ENCODE measurements at places on chromosomes 6 and 20. TPM values are rescaled to one million over a fixed set of nuclear protein-coding genes. Genes with fewer than 3 reads are reported as not detected.

NHSL1 gene
- 44.3 TPM for total RNA-seq

TGM3 gene
- total RNA-seq: 1.4 TPM

ULBP3 gene
- 2.5 TPM for total RNA-seq

ZFP57 gene
- total RNA-seq: 0.12 TPM

TRIM15 gene
- 19.6 TPM for total RNA-seq

KIAA0408 gene
- total RNA-seq: 6.8 TPM

CCR6 gene
- total RNA-seq: 1.3 TPM

GLP1R gene
- total RNA-seq: 0.06 TPM

CNKSR3 gene
- 39.0 TPM for total RNA-seq

ATP6V1G2 gene
- total RNA-seq: 4.1 TPM

FILIP1 gene
- total RNA-seq: 22.9 TPM

ELOVL4 gene
- 1.5 TPM for total RNA-seq

BTNL2 gene
- total RNA-seq: not detected

OPRM1 gene
- total RNA-seq: not detected

Measured in mucosa of gallbladder (tissue), 1 donor.